ENCODE measurements at places on chromosomes 7 and 10.

GRCh38 chr7:105519353-105519752 is 2.7 kb downstream of the PUS7 start:
- DNase-seq = no peak

DNA sequence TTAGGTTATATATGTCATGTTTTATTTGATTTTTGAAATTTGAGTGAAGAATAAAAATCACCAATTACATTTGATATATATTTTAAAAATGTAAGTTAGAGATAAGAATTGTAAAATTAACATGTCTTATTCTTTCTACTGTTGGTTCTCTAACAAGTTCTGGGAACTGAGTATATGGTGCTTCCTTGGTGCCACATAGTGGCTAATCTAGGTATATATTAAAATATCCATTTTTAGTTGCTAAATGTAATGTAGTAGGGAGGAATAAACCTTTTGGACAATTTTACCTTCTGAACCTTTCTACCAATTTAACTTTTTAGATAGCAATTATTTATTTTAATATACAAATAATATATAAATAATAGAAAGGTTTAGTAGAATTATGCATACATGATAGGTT is 17.5 kb downstream of the CFAP69 start:
- DNase-seq = no peak

DNA sequence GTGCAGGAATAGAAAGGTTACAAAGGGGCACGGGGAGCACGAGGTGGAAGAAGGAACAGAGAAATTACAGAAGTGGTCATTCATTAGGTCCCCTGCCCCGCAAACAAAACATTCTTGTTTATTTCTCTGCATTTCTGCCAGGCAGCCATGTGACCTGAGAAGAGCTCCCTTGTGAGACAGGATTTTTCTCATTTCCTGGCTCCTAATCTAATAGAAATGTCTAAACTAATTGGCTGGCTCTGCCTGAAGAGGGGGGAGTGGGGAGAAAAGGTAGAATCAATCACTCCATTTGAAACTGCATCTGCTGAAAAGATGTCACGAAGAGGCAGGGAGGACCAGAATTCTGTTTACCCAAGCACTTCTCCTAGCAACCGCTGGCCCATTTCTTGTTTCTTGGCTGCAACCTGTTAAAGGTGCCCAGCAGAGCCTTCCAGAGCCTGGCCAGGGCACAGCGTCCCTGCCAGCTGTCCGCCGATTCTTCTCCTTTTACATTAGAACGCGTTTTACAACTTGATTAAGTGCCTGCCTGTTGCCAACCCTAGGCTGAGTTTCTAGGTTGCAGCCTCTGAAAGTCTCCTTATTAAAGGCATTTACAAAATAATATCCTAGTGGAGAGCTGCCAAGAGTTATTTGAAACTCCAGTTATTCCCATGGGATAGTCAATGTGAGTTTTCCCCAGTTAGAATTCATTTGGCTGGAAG is 1227.6 kb downstream of the TYW1 start:
- no peak for DNase-seq

- DNase-seq = no peak
These were observed at the start of gene IGF2BP3 for GRCh38 chr7:23470330-23471105. Gene IGF2BP3 (minus strand): TSS chr7:23470491. CDS start chr7:23470110, 381 bp downstream.

- no peak for DNase-seq
These were observed 455.3 kb downstream of the REEP3 start for GRCh38 chr10:63976538-63976937.

GRCh38 chr7:18505870-18506460 is 10.4 kb downstream of the HDAC9 start:
- DNase-seq = no peak

DNA sequence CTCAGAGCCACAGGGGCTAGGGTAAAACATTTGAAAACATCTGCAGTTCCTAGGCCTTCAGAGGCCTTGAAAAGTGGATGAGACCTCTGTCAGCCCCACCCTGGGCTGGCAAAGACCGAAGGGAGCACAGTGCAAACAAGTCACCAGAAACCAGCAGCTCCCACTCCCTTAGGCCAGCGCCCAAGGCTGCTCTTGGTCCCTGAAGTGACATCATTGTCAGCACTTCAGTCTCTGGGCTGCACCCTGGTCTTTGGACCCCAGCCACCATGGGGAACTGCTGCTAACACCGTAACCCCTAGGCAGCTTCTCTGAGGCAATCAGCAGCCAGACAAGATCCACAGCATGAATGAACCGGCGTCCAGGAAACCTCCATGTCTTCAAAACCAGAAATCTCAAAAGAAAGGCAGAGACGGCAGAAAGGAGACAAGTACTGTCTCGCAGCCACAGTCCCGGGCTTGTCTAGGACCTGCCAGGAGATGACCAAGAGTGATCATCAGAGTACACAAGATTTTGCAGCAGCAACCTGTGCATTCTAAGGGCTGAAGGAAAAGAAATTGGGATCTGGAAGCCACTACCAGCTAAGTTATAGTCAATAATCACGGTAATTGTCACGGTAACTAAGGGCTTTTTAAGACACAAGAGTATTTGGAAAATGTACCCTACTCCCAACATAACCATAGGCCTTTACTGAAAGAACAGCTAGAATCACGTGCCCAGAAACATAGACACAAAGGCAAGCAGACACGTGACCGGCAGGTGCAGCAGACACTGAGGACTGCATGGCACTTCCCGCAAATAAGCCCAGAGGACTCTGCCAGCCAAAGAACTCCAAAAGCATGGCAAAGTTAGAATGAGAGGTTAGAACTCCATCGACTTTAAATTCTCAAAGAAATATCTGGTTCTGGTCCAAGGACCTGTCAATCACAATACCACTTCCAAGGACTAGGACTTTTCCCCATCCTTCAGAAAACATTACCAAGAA is 23.3 kb downstream of the CPXM2 start:
- DNase-seq = no peak

GRCh38 chr7:23469150-23469960 is 936 bp downstream of the IGF2BP3 start:
- DNase-seq = no peak

DNA sequence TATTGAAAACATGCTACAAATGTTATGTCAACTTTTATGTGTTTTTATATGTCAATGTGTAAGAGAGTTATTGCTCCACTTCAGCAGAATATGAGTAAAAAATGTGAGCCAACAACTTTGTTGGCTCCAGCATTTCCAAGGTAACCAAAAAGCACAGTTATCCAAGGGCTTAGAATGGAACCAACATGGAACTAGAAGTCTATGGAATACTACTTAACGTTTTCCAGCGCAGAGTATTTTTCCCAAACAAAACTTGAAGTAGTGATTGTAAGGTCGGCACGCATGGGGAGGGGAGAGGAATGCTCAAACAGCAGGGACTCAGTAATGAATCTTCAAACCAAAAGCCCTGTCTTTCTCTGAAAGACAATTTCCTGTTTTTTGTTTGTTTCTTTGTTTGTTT is 45.0 kb upstream of the TSPAN13 start:
- no peak for DNase-seq

DNA sequence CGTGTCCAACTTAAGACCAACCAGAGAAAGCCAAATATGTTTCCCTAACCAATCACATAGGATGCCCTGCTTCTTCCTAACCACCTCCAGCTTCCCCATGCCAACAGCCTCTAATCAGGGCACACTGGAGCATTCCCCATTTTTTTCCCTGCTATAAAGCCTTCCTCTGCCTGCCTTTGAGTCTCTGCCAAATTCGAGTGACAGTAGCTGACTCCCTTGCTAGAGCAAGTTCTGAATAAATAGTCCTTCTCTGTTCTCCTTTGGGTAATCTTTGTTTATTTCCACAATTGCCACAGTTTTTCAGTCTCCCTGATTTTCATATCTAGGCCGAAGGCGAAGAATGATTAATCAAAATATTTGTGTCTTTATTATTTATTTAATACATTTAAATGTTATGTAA is 96.7 kb downstream of the ANLN start:
- no peak for DNase-seq

DNA sequence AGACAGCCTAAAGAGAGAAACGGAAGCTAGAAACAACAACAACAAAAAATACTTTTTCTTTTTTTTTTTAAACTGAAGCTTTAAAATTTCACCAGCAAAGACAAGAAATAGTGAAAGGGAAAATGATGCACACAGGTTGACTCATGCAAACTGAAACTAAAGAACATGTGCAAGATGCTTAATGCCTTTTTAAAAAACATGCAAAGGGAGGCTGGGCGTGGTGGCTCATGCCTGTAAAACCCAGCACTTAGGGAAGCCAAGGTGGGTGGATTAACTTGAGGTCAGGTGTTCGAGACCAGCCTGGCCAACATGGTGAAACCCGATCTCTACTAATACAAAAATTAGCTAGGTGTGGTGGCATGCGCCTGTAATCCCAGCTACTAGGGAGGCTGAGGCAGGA is 15.1 kb upstream of the CUBN start:
- DNase-seq = peak; percentile 8

DNA sequence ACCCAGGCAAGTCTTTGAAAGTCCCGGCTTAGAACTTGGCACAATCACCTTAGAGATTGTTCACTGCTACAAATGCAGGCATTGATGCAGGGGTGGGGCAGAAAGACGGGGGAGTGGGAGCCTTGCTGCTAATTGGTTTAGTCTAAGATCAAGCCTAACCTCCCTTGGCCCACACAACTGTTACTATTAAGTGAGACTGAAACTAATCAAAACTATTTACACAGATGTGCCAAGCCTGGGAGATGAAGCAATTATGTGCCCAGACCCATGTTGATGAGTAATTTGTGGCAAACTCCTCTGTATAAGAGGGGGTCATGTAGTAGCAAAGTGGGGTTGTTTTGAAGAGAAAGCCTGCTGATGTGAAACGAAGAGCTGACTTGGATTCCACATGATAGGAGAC is 178.2 kb upstream of the ITGB1 start:
- DNase-seq = no peak

DNA sequence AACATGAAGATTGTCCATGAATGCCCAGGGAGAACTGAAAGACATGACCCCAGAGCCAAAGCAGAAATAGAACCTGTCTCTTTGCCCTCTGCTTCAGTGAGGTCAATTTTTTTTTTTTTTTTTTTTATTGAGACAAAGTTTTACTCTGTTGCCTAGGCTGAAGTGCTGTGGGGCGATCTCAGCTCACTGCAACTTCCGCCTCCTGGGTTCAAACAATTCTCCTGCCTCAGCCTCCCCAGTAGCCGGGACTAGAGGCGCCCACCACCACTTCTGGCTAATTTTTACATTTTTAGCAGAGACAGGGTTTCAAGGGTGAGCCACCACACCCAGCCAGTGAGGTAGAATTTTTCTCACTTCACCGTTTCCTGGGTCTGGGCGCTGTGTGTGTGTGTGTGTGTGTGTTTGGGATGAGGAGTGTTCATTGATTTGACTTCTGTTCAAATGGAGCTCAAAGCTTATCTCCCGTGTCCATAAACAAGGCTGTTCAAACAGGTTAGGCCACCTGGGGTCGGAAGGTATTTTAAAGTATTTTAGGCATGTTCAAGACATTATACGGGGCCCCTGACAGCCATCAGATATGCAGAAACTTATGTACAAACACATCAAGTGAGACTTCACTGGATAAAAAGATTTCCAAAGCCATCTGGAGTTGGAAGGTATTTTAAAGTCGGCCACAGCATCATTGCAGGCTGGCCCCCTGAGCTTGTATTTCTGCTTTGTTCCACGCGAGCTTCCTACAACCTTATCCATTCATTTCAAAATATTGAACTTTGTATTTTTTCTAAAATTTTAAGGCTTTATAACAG is 93.8 kb downstream of the MAP3K8 start:
- DNase-seq = no peak

DNA sequence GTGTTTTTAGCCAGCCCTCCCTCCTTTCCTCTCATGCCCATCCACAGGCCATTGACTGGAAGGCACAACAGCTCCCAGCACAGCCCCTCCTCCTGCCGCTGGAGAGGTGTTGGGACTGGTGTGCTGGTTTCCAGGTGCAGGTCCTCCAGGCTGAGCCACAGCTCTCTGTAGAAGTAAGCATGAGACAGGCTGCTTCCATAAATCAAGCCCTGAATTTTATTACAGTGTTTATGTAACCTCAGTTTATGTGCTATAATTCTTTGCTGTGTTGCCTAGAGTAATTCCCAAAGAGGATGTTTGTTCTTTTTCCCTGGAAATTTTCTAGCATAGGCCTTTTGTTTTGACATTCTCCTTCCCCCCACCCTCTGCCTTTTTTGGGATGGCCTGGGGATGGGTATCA is 445.8 kb downstream of the AUTS2 start:
- no peak for DNase-seq
